ENCODE measurements at places on chromosomes 6 and 20.

GRCh38 chr6:21593927-21594415 is 420 bp downstream of the SOX4 start:
- DNase-seq = no peak

- DNase-seq = no peak
These were observed 18.3 kb downstream of the PTCHD4 start for GRCh38 chr6:48092550-48093217.

DNA sequence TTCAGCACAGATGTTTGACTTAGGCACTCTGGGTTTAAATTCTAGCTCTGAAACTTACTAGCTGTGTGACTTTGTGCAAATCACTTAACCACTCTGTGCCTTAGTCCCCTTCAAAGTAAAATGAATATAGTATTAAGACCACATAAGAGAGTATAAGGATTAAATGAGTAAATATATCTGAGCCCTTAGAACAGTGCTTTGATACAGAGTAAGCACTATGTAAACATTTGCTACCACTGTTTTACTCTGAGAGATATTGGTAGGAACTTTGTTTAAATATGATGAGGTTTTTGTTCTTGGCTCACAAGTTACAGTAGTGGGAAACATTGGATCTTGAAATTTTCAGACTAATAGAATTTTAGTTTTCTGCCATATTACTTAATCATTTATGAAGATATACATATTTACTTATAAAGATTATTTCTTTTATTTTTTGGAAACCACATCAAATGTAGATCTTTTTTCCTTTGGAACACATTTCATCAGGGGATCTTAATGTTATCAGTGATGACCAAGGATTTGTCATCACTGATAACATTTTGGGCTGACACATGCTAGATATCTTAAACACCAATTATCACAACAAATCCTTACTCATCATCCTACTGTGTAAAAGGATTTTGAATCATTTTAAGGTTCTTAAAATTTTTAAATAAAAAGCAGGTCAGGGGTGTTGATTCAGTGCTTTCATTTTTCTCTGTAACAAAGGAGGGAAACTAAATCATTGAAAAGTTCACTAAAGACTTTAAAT is 226.2 kb downstream of the EYA4 start:
- DNase-seq = no peak

GRCh38 chr6:161219680-161220079 is 54.2 kb downstream of the AGPAT4 start:
- no peak for DNase-seq

DNA sequence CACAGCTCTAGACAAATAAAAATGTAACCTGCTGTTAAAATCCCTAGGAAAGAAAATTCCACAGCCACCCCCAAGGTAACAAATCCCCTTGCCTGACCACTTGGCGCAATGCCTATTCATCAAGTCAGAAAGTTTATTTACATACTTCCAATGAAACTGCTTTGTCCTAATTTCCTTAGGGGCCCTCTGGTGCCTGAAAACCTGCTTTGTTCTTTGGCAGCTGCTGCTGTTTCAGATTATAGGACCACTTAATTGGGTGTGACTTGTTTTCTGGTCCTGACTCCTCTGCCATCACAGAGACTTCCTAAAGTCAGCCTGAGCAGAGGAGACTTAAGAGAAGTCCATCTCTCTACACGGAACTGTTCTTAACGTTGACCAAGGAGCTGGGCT is 323.6 kb downstream of the UBE3D start:
- DNase-seq = no peak

- DNase-seq = no peak
These were observed 16.0 kb downstream of the KIF13A start for GRCh38 chr6:17971128-17972073.

DNA sequence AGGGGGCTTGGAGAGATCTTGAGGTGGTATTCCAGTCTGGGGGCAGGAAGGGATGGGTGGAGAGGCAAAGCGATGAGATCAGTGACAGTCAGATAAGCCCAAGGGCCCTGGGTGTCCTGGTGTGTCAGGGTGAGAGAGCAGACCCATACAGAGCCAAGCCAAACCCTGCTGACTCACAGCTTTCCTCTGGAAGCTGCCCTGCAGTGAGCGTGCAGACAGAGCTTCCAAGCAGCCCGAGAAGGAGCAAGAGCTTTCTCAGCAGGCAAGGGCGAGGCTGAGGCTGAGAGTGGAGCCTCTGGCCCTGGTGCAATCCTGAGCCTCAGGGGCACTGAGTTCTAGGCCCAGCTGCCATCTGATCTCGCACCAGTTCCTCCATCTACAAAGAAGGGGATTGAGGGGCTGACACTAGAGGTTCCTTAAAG is 91.1 kb upstream of the HIVEP1 start:
- DNase-seq = peak; percentile 65

DNA sequence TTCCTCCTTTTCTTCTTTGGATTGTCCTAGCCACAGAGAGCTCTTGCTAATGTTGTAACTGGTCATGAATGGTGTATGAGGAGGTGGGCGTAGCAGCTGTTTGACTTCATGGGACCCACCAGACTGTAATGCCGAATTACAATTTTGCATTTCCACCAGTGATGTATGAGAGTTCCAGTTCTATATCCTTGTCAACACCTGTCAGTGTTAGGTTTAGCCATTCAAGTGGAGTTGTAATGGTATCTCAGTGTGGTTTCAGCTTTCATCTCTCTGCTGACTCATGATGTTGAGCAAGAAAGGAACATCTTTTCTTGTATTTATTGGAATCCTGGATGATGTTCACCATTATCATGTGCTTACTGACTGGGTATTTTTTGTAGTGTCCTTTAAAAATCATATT is 5.1 kb downstream of the IGF2R start:
- no peak for DNase-seq

DNA sequence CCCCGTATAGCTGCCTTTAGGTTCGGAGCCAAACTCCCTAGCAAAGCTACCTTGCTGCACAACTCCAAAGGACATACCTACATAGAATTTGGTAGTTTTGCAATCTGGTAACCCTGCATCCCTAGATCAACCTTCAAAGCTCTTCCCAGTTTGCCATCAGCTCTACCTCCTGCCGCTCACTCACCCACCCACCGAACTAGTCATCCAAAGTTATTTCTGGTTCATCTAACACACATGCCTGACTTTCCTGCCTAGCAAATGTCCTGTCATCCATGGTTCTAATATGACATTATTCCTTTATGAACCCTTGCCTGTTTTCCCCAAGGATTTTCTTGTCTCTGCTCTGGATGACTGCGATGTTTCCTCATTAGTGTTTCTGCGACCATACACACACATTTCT is 21.6 kb downstream of the SPAG4 start:
- DNase-seq = no peak

- DNase-seq = no peak
These were observed 194.0 kb downstream of the PKHD1 start for GRCh38 chr6:51893366-51893765.

- peak; percentile 65 for DNase-seq
These were observed 19.3 kb downstream of the JARID2 start for GRCh38 chr6:15264902-15265761.

DNA sequence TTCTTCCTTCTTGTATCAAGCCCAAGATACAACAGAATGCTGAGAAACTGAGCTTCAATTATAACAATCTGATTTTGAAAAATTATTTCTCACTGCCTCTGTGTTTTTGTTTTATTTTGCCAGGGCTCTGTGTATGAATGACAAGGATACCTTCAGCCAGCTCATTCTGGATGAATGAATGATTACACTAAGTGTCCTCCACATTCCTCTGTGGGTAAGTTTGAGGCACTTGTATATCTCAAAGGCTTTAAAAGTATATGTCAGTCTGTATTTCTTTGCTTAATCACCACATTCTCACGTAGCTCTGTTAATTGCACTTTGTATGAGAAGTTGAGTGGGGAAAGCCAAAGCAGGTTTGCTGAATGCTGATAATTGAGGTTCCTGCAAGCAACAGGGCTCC is 95.1 kb downstream of the TIAM2 start:
- no peak for DNase-seq

DNA sequence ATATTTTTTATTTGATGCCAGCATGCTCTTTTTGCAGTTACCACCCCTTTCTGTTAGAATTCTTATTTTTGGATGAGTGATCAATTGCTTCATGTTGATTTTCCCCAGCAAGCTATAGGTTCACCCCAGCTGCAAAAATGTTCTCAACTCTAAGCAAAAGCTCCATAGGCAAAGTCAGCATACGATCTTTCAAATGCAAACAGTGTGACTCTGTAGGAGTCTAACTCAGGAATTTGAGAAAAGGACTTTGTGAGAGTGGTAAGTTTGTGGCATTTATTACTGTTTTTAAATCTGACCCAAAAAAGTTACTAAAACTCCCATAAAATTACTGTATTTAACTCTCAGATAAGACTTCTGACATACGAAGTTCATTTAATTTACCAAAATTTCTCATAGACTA is 134.9 kb upstream of the HSF2 start:
- DNase-seq = no peak

GRCh38 chr6:91330896-91331295 is 744.0 kb upstream of the MAP3K7 start:
- DNase-seq = no peak

DNA sequence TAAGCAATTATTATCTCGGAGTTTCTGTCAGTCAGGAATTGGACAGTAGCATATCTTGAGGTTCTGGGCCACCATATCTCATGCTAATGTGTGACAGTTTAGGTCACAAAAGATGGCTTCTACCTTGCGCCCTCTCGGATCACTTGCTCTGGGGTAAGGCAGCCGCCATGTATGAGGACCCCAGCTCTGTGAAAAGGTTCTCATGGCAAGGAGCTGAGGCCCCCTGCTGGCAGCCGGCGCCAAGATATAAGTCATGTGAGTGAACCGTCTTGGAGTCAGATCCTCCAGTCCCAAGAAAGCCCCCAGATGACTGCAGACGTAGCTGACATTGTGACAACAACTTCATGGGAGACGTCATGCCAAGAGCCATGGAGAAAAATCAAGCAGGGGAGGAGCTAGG is 670.8 kb downstream of the KIF16B start:
- no peak for DNase-seq

- DNase-seq = no peak
These were observed 1.4 kb upstream of the TXNDC5 start for GRCh38 chr6:7912024-7912423.

- no peak for DNase-seq
These were observed 365.0 kb upstream of the CHD6 start for GRCh38 chr20:41983159-41983558.

- no peak for DNase-seq
These were observed 20.8 kb upstream of the MLN start for GRCh38 chr6:33824461-33825154.

DNA sequence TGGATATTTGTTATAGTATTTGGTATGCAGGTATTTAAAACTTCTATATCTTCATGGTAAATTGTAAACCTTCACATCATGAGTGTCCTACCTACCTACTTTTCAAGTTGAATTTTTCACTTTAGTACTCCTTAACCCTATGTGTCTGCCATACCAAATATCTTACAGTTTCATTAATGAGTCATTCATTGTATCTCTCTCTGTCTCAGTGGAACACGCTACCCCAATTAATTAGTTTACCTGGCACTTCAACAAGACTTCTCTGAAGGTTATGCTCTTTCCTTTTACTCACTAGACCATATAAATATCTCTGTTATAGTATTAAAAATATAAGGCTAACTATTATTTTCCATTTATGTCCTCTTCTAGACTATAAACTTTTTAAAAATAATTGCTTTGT is 123.9 kb upstream of the GJE1 start:
- no peak for DNase-seq

DNA sequence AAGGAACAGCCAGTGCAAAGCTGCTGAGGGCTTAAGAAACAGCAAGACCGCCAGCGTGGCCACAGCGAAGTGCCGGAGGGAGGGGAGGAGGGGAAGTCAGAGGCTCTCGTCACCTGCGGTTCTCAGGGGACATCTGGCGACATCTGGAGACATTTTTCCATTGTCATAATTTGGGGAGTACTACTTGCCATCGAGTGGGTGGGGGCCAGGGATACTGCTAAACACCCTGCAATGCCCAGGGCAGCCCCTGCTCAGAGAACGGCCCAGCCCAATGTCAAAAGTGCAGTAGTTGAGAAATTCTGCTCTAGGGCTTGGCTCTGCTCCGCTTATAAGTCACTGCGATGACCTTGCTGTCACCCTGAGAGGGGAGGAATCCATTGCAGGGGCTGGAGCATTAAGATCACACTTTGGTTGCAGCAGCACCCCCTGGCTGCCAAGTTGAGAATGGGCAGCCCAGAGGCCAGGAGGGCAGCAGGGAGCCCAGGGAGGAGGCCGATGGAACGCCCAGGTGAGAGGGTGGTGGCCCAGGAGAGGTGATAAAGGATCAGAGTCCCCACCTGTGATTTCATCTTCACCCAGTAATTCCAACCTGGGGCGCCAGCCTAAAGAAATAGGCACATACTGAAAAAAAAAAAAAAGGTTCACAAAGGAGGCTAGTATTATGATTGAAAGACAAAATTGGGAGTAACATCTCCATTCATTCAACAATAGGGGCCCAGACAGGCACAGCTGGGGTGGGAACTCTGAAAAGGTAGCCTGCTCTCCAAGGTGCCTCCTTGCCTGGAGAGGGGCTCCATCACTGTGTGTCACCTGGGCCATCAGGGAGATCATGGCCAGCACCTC is 218.2 kb downstream of the BMP7 start:
- DNase-seq = no peak

GRCh38 chr6:159098636-159099106 is 53.9 kb upstream of the TAGAP start:
- no peak for DNase-seq

DNA sequence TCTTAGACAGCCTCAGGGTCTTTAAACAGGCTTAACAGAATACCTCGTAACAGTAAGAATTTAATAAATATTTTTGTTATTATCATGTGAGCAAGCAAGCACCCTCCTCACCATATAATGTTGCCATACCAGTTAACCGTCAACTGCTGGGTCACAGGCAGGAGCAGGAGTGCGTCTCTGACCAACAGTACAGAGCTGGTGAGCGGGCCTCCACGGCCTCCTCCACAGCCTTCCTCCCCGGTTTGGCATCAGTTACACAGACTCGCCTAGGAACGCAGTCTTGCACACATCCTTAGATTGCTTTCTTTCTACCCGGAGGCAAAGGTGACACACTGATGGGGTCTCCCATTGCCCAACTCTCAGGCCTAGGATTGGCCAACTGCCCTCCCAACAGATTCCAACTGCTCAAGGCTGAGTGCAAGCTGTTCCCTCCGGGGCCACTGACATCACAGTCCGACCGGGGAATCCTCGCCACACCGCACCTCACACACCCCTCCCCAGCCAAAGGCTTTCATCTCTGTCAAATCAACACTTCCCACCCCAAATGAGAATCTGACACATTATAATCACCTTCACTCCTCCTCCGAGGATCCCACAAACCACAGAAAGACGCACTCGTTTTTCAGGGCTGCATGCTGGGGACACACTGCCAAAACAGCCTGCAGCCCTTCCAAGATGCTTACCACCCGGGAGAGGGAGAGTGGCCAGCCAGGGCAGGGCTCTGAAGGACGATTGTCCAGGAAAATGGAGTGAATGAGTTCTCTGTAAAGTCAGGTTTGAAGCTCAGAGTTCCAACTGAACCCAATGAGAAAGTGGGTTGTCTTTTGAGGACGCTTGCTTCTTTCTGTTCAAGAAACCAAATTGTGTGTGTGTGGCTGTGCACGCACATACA is 63.2 kb downstream of the PDE10A start:
- DNase-seq = no peak

DNA sequence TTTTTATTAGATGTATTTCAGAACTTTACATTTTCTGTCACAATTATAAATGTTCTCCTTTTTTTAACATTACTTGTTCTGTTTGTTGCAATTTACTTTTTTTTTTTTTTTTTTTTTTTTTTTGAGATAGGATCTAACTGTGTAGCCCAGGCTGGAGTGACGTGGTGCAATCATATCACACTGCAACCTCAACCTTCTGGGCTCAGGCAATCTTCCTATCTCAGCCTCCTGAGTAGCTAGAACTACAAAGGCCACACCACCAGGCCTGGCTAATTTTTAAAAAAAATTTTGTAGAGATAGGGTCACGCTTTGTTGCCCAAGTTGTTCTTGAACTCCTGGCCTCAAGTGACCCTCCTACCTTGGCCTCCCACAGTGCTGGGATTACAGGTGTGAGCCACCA is 15.1 kb upstream of the MBOAT1 start:
- DNase-seq = no peak

Measured in left hindlimb (tissue), 1 donor.